Adrenal gland (tissue), 19 donors: ENCODE measurements at places on chromosomes 2 and 18. TPM values are rescaled to one million over a fixed set of nuclear protein-coding genes. Genes with fewer than 3 reads are reported as not detected.

The PID1 gene
- 45.3 TPM for polyA plus RNA-seq

The COL4A3 gene
- 53.6 TPM for polyA plus RNA-seq

The C2orf66 gene
- 0.57 TPM for polyA plus RNA-seq

The EVX2 gene
- polyA plus RNA-seq = not detected

The CXCR4 gene
- 186 TPM for polyA plus RNA-seq

The ACADL gene
- polyA plus RNA-seq = 0.64 TPM

The KANSL1L gene
- polyA plus RNA-seq = 9.2 TPM

The NPAS2 gene
- polyA plus RNA-seq = 14.2 TPM

The RBMS1 gene
- polyA plus RNA-seq = 26.4 TPM

The ADD2 gene
- polyA plus RNA-seq = 0.20 TPM

The SLC9A4 gene
- not detected for polyA plus RNA-seq
